BE2C (cell line): ENCODE measurements at places on chromosomes 11 and 22.
A peak's percentile ranks its signal among the peaks of the same experiment; 100 is the strongest.

DNA sequence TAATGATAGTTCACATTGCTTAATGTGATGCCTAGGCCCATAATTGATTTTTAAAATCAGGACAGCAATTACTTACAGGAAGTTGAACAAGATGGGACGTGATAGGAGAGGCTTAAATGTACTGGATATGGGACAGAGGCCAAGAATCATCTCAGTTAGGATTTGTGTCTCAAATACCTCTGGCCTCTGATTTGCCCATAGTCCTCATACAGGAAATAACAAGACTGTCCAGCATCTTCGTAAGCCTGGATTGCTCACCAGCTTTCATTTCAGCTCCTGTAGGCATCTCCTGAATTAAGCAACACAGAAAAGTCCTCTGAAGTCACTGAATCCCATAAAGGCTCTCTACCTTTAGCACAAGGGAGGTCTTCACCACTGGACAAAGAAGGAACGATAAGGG is at the start of gene MRGPRX3:
Gene MRGPRX3, plus strand, starts transcription at position 231 of the 400 bp plus-strand sequence. CDS start 4,632 bp downstream, outside the sequence.
- no peak for DNase-seq

DNA sequence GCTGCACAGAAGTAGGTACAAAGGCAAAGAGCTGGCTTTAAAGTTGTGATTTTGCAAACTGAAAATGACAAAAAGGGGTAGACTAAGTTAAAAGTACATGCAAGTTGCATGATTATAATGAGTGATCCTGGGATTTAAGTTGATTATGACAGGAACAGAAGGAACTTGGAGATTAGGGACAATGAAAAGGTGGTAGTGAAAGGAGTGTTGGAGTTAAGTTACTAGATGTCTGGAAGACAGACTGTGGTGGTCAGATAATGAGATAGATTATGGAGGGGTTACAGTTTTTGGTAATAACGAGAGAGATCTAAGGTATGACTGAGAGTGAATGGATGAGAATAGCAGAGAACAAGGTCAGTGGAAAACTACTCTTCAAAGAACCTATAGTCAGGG is 7.7 kb upstream of the TMEM9B start:
- DNase-seq: no peak

GRCh38 chr11:72475381-72475780 is 41.0 kb upstream of the CLPB start:
- no peak for DNase-seq

- no peak for DNase-seq
Observed at GRCh38 chr22:38347944-38348750, 30.9 kb upstream of the CSNK1E start.

GRCh38 chr11:6022956-6023355 is 7.6 kb downstream of the OR56A1 start:
- DNase-seq: no peak

GRCh38 chr11:102560555-102561011 is 30.0 kb upstream of the MMP7 start:
- DNase-seq: no peak

DNA sequence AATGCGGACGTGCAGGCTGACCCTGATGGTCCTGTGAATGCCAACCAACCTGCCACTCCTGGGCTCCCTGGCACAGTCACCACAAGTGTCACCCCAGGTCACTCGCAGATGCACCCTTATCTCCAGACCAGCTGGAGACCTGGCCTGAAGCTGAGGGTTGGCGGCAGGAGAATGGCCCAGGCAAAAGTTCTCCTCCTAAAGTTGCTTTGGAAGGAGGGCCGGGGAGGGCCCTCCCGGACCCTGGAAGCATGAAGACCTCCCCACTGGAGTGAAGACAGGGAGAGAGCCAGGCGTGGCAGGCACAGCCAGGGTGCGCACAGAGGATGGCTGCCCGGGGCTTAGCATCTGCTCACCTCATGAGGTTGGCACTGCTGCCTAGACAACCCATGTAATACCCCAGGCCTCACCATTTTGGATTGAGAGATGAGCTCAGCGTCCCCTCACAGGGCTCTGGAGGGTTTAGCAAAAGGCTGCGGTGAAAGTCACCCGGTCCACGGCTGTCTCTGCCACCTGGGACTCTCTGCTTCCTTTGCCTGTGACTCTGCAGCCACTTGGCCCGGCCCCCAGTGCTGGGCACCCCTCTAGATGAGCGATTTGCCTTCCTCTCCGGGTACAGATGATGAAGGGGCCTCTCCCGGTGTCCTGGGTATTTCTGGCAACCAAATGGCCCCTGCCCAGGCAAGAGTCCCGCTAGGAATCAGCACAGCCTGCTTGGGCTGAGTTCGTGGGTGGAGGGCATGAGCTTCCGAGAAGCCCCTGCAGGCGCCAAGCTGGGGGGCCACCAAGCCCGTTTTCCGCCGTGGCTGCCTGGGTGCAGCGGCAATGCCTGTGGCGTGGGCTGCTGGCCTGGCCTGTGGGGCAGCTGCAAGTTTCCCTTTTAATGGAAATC is 48.3 kb upstream of the SEPTIN5 start:
- DNase-seq: no peak

DNA sequence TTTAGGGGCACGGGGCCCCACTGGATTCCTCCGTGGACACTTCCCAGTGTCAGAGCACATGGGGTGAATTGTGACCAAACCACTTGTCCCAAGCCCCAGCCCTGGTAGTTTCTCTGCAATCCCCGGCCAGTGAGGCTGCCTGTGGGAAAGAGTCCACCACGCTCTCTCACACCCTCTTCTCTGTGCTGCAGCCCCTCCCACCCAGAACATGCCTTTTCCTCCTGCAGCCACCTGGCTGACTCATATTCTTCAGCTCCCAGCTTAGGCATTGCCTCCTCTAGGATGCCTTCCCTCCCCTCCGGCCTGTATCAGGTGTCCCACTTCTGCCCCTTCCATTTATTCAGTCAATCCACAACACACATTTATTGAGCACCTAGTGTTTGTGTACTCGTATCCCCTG is 5.4 kb upstream of the RPS6KB2 start:
- DNase-seq: no peak

GRCh38 chr11:122197066-122197987 is 81.3 kb upstream of the BLID start:
- DNase-seq: no peak

DNA sequence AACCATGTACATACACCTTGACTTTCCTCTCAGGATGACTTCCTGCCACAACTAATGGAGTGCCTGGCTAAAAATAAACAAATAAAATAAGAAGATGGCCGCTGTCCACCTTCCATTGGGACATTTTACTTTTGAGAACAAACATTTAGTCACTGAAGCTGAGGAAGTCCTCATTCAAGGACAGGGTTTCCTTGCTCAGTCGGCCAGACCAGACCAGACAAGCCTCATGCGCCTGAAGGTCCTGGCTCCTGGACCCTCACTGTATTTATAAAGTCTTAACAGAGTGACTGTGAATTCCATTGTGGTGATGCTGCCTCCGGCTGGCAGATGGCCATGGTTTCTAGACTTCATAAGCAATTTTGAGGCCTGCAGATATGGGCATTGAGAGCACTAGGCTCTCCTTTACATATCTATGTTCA is 114.5 kb downstream of the MAML2 start:
- DNase-seq: peak; percentile 28

- DNase-seq: no peak
Observed at GRCh38 chr22:19723232-19723982, at the start of gene GP1BB. Gene GP1BB, plus strand, starts transcription at chr22:19723539. Its CDS starts 31 bp downstream, at chr22:19723570.

DNA sequence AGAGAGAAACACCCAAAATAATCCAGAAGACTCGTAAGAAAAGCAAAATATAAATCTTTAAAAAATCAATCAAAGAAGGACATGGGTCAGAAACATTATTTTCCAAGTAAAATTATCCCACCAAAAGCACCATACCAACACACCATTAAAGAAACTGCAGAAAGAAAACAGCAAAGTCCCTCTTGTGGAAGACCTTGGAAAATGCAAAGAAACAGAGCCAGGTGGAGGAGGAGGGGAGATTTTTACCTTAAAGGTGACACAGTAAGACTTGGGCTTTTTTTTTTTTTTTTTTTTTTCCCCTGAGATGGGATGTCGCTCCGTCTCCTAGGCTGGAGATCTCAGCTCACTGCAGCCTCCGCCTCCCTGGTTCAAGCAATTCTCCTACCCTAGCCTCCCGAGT is 123.8 kb downstream of the LARGE1 start:
- DNase-seq: no peak

- no peak for DNase-seq
Observed at GRCh38 chr11:48154151-48154550, 62.5 kb upstream of the OR4B1 start.

- no peak for DNase-seq
Observed at GRCh38 chr22:38118182-38118581, 7.7 kb upstream of the BAIAP2L2 start.

GRCh38 chr11:125257190-125257579 is 92.6 kb downstream of the PKNOX2 start:
- no peak for DNase-seq

DNA sequence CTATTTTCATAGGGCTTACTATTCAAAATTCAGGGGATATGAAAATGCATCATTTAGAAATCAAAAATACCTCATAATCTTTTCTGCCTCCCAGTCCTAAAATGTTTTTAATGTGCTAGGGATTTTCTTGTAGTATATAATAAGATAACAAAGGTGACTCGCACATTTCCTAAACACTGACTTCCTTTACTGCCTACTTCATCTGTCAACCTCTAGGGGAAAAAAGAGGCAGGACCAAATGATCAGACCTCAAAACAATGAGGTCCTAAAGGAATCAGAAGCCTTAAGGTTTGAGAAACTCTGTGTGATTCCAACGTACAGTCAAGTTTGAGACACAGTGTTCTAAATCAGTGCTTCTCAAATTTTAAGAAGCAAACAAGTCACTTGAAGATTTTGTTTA is 56.1 kb upstream of the POU2AF2 start:
- DNase-seq: no peak

- no peak for DNase-seq
Observed at GRCh38 chr22:19719488-19720021, 3.8 kb upstream of the GP1BB start.

GRCh38 chr11:2517386-2518064 is 72.7 kb downstream of the KCNQ1 start:
- peak; percentile 0 for DNase-seq

- DNase-seq: no peak
Observed at GRCh38 chr22:49011379-49011768, 816.3 kb downstream of the BRD1 start.

- DNase-seq: no peak
Observed at GRCh38 chr11:121999651-122000050, 116.4 kb downstream of the BLID start.

DNA sequence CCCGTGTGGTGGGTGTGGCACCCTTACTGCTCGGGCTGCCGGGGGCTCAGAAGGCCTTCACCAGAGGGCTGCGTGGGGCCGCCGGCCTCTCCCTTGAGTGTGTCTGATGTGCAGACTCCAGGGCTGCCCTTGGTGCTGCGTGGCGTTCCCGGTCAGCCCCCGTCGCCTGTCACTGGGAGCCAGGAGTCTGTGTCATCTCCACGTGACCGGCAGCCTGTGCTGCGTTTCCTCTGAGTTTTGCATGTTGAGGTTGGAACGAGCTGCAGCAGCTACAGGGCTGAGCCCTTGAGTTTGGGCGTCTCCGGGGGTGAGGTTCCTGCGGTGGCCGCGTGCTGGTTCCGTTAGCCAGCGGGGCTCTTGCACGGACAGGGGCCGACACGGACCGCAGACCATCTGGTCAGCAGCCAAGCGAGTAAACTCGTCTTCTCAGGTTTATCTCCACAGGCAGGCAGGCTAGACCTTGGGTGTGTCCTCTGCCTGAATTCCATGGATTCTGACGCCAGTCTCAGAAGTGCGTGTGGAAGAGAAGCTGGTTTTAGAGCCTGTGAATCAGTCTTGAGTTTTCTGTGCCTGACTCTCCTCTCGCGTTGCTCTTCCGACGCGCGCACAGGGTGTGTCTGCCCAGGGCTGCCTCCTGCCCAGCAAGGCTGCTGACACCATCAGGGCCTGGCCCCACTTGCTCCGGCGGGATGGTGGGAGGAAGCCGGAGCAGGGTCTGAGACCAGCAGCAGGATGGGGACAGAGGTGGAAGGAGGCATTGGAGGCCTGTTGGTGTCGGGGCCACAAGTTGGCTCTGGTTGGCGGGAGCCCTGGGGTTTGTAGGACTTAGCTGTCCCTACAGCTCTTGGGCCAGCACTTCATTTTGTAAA is 10.5 kb downstream of the PTDSS2 start:
- no peak for DNase-seq

GRCh38 chr11:70155386-70155785 is 47.7 kb upstream of the FADD start:
- no peak for DNase-seq

GRCh38 chr11:95625164-95625900 is 164.2 kb downstream of the FAM76B start:
- no peak for DNase-seq

- no peak for DNase-seq
Observed at GRCh38 chr22:17086788-17087497, 2.1 kb downstream of the IL17RA start.

GRCh38 chr22:21568347-21569075 is 997 bp downstream of the UBE2L3 start:
- peak; percentile 37 for DNase-seq

- DNase-seq: no peak
Observed at GRCh38 chr11:5046754-5047330, 516 bp downstream of the OR52J3 start.

DNA sequence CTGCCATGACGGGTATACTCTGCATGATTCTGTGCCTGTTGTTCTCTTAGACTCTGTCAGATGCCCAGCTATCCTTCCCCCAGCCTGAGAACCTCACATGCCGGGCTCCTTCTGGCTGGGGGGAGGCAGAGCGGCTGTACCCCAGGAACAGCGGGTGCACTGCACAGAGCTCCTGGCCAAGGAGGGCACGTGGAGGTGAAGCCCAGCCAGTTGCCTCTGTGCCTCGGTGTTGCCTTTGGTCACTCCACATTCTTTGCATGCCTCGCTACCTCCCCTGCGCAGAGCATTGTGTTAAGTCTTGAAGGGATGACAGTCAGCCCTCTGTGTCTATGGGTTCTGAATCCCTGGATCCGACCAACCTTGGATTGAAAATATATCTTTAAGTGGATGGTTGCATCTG is 77.7 kb downstream of the FEZ1 start:
- DNase-seq: no peak

DNA sequence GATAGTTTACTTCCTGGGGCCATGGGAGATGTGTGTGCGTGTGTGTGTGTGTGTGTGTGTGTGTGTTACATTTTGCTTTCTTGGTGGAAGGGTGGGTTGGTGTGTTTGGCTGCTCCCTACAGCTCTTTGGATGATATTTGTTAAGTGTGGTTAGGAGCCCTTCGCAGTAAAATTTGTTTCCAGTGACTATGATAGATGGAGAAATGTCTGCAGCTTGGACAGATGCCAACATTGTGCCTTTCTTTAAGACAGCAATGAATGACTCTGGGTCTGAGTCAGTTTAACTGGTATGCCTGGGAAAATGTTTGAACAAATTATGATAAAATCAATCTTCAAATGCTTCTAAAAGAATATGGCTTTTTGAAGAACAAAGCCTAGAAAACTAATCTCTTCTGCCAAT is 102.7 kb upstream of the TRPC6 start:
- DNase-seq: no peak

GRCh38 chr11:48096588-48097525 is 116.5 kb downstream of the PTPRJ start:
- DNase-seq: no peak

DNA sequence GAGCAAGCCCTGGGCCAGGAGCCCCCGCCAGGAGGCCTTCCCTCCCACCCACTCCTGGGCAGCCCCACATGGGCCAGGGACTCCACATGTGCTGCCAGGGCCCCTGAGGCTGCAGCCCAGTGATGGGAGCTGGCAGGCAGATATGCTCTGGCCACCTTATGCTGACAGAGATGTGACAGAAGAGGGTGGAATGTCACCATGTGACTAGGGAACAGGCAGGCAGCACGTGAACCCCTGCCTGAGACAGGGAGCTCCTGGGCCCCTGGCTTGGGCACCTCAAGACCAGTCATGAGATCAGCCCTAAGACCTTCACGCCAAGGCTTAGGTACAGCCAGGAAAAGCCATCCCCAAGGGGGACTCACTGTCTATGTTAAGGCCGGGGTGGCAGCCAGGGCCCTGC is 9.1 kb downstream of the PRODH start:
- DNase-seq: no peak

- no peak for DNase-seq
Observed at GRCh38 chr22:19814428-19814827, 40.2 kb downstream of the GNB1L start.
